G401 (cell line): ENCODE measurements at places on chromosomes 1 and 21. TPM values are rescaled to one million over a fixed set of nuclear protein-coding genes. Genes with fewer than 3 reads are reported as not detected.

The FCAMR gene
- total RNA-seq: not detected in 2 replicates

The C1orf94 gene
- not detected in 2 replicates for total RNA-seq

The ERRFI1 gene
- 165 and 229 TPM in 2 replicates for total RNA-seq

The MOB3C gene
- total RNA-seq: 4.0 and 6.8 TPM in 2 replicates

The ADAMTSL4 gene
- 20.0 and 22.9 TPM in 2 replicates for total RNA-seq

The TMPRSS3 gene
- not detected in 2 replicates for total RNA-seq

The PLD5 gene
- 0.20 TPM in 1 of 2 replicates, not detected in the other for total RNA-seq

The SH2D5 gene
- 37.6 and 44.9 TPM in 2 replicates for total RNA-seq

The B4GALT3 gene
- total RNA-seq: 19.4 and 27.9 TPM in 2 replicates

The CSMD2 gene
- total RNA-seq: not detected in 2 replicates

The SHISAL2A gene
- not detected in 2 replicates for total RNA-seq

The NEGR1 gene
- total RNA-seq: 0.03 and 0.06 TPM in 2 replicates

The KLF17 gene
- not detected in 2 replicates for total RNA-seq

The SPRR2E gene
- not detected in 2 replicates for total RNA-seq

The PTCH2 gene
- total RNA-seq: 0.18 and 0.27 TPM in 2 replicates

The MPL gene
- not detected in 2 replicates for total RNA-seq

The CFAP141 gene
- total RNA-seq: not detected in 2 replicates

The RPS8 gene
- 3,222 and 3,561 TPM in 2 replicates for total RNA-seq
